Stimulated activated CD4-positive, alpha-beta T cell treated with anti-CD3 and anti-CD28 coated beads, Interleukin-15, amount 100 ng/mL, for 1 hour (primary cell): ENCODE measurements at places on chromosomes 7 and 10.

DNA sequence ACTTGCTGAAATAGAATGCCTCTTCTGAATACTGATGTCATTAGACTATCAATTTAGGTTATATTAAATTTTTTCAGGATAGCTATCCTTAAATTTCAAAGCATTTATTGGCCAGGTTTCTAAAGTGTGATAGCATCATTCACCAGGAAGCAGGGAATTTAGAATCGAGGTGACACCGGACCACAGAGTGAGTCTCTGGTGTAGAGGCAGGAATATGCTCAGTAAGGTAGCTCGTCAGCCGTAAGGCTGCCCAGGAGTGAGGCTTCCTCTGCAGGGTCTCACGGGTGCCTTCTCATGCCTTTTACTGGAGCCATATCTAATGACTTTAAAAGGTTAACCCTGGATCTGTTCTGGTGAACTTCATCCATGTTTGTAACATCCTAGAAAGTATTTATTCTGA, 170.8 kb upstream of the KLF14 start:
- no peak for DNase-seq

- DNase-seq = no peak
These were observed 36.1 kb upstream of the MDFIC start for GRCh38 chr7:114885836-114886235.

DNA sequence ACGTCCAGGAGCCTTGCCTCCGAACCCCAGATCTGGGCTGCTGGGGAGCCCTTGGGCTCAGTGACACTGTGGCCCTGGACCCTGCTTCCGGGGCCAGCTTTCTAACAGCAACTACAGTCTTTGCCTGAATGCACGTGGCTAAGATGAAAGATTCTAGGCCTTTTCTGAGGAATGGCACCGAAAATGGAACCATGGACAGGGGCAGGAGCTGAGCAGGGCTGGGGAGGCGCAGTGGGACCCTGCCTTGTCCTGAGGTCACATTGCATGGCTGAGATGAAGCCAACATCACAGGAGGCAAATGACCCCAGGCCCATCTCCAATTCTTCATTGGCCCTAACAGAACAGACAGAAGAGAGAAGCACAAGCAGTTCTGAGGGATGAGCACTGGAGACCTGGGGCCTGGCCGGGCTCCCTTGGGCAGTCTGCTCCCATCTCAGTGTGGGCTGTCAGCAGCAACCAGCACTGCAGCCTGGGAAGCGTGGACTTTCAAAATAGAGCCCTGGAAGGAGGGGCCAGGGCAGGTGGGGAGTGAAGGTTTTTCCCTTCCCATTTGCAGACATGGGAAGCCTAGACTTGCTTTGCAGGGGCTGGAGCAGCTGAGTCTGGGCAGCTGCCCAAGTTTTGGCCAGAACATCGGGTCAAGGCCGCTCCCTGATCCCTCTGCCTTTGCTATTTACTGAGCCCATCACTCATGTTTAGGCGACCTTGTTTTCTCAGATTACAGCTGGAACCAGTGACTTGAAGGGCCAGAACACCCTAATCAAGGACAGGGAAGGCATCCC, 114.4 kb upstream of the TCERG1L start:
- DNase-seq = no peak

DNA sequence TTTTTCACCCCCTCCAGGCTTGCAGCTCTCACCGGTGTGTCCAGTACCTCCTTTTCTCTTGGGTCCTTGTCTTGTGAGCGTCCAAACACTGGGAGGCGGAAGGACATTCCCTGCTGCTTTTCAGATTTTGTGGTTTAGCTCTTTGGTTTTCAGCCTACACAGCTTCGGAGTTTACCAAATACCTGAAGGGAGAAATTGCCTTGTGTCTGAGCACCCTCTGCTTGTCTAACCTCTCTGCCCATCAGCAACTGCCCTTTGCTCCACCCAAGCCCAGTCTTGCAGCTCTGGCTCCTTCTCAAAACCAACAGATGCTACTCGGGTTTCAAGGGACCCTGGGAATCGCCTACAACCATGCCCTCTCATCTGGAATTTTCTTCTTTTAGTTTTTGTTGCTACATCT, 519.1 kb upstream of the IGFBP3 start:
- no peak for DNase-seq

DNA sequence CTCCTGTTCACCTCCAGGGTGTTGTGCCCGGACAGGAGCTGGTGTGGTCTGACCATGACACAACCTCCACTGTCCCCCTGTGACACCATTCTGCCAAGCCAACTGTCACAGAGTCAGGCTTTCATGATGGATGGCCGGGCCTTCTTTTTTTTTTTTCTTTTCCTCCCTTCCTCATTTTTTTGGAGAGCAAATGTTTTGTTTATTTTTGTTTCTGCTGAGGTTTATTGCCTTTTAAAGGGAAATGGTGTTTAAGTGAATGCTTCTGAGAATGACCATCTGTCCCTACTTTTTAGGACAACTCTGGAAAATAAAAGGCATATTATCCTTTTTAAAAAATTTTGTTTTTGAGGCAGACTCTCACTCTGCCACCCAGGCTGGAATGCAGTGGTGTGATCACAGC, 115.1 kb upstream of the NPS start:
- DNase-seq = no peak

- no peak for DNase-seq
These were observed 55.5 kb upstream of the SYPL1 start for GRCh38 chr7:106167439-106168136.

DNA sequence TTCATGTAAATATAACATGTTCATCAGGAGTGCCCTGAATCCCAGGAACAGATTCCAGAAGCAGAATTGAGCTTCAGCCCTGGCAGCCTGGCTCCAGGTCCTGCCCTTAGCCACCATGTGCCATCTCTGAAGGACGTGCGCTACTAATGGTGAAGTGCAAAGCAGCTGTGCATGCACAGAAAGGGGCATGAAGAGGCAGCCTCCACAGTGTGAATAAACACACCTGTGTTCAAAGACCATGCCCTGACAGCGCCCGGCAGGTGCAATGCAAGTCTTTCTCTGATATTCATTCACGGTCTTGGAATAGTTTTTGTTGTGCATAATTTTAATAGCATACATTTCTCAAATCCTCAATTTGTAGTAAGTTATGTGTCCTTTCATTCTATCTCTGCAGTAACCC, 250.4 kb upstream of the TCERG1L start:
- no peak for DNase-seq

DNA sequence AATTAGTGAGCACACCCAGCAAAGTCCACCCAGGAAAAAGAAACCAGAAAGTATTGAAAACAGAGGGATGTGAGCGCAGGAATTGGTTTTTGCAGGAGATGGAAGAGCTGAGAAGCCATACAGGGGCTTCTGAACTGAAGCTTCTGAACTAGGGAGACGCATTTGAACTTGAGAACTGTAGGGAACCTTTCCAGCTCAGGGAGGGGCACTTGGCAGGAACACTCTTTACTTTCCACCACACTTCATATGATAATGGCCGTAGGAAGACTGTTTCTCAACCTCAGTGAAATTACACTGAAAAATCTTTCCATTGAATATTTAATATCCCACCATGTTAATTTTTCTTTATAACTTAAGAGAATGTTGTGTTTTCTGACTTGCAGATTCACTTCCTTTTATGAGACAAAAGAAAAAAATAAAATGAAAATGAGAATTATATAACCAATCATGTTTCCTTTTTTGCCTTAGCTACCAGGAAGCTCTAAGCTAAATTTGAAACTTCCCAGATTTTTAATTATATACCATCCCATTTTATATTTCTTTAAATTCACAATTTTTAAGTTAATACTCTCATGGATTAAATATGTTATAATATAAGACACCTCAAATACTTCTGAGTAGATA, 98.3 kb upstream of the TCF7L2 start:
- DNase-seq = no peak
